ENCODE measurements at places on chromosomes 4 and X. TPM values are rescaled to one million over a fixed set of nuclear protein-coding genes. Genes with fewer than 3 reads are reported as not detected.
A peak's percentile ranks its signal among the peaks of the same experiment; 100 is the strongest.

Gene HS6ST2
- polyA plus RNA-seq: not detected

Gene GLUD2
- 0.44 TPM for polyA plus RNA-seq

Gene PNPLA4
- polyA plus RNA-seq: 14.4 TPM

Gene DUX4
- polyA plus RNA-seq: not detected

DNA sequence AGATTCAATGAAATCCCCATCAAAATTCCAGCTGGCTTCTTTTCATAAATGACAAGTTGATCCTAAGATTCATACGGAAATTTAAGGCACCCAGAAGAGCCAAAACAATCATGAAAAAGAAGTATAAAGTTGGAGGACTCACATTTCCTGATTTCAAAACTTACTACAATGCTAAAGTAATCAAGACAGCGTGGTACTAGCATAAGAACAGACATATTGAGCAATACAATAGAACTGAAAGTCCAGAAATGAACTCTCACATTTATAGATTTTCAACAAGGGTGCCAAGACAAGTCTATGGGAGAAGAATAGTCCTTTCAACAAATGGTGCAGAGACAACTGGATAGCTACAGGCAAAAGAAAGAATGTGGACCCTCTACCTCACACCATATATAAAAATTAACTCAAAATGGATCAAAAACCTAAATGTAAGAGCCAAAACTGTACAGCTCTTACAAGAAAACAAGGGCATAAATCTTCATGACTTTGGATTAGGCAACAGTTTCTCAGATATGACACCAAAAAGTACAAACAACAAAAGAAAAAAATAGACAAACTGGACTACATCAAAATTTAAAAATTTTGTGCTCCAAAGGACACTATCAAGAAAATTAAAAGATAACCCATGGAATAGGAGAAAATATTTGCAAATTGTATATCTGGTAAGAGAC lies 28.5 kb downstream of the SASH3 start:
- H3K4me1 ChIP-seq: peaks cover 39% of the 10 kb centered on the region
- H3K4me3 ChIP-seq: no peak overlapping the region
- H3K27ac ChIP-seq: no peak overlapping the region
- no peaks in the 10 kb centered on the region for H3K27me3 ChIP-seq
- no peak for DNase-seq

DNA sequence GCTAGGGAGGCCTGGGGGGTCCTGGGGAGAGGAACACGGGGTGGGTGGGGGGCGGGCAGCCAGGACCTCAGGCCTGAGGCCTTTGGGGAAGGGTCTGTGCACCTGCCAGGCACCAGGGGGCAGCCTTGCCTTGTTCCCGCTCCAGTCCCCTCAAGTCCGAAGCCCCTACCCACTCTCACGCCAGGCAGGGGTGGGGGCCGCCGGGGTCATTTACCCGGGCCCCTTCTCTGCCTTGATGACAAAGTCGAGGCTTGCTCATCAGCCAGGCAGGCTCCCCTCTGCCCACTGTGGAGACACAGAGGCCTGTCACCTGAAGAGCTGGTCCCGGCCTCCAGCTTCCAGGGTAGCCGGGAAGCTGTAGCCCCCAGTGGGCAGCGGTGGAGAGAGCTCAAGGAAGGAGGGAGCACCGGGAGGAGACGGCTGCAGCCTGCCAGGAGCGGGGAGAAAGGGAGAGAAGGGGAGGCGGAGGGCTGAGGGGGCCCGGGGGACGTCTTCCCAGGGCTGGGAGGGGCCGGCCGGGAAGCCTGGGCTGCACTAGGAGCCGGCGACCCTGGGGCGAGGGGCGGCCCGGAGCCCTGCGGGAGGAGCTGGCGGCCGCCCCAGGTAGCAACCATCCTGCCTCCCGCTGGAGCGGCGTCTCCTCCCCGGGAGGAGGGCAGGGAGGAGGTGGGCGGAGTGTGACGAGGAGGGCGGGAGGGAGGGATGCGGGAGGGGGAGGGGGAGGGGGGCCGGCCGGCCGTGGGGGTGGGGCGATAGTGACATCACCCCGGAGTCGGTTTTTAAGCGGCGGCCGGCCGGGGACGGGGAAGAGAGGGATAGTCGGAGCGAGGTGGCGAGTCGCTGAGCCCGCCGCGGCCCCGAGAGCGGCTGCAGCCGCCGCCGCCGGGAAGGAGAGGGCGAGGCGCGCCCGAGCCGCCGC lies at the start of gene SLC6A8:
SLC6A8 (plus strand) TSS at position 806 of the 919 bp plus-strand sequence. CDS start 649 bp downstream, outside the sequence.
- H3K27ac ChIP-seq: no peak within 1 kb of the TSS
- peak; percentile 46 for DNase-seq
- H3K36me3 ChIP-seq: no peaks in the 10 kb centered on the region
- peak within 1 kb of the TSS; percentile 40 for H3K4me3 ChIP-seq
- H3K4me1 ChIP-seq: no peaks in the 10 kb centered on the region

GRCh38 chr4:7154351-7154981 lies 37.9 kb upstream of the SORCS2 start:
- no peak for DNase-seq
- no peaks in the 10 kb centered on the region for H3K27me3 ChIP-seq
- no peaks in the 10 kb centered on the region for H3K4me1 ChIP-seq
- no peaks in the 10 kb centered on the region for H3K36me3 ChIP-seq
- H3K27ac ChIP-seq: no peak overlapping the region

DNA sequence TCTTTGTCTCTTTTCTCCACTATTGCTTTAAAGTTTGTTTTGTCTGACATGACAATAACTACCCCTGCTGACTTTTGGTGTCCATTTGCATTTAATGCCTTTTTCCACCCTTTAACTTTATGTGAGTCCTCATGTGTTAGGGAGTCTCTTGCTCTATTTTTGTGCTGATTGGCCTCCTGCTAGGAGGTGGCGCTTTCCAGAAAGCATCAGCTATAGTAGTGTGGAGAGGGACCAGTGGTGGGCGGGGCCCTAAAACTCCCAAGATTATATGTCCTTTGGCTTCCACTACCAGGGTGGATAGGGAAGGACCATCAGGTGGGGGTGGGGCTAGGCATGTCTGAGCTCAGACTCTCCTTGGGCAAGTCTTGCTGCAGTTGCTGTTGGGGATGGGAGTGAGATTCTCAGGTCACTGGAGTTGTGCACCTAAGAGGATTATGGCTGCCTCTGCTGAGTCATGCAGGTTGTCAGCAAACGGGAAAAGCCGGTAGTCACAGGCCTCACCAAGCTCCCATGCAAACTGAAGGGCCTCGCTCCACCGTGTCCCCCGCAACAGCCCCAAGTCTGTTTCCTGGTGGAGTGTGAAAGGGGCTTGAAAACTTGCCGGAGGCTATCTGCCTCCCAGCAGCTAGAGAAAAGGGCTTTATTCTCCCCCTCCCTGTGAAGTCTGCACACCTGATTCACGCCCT lies 156.3 kb downstream of the CPEB2 start:
- DNase-seq: no peak
- H3K4me3 ChIP-seq: no peak overlapping the region
- no peaks in the 10 kb centered on the region for H3K27me3 ChIP-seq
- no peaks in the 10 kb centered on the region for H3K36me3 ChIP-seq
- no peak overlapping the region for H3K27ac ChIP-seq
- H3K4me1 ChIP-seq: no peaks in the 10 kb centered on the region

All from CD14-positive monocyte (primary cell).